Caco-2 (cell line): ENCODE measurements at places on chromosomes 5 and 9. TPM values are rescaled to one million over a fixed set of nuclear protein-coding genes. Genes with fewer than 3 reads are reported as not detected.

Gene SLC9A3
- total RNA-seq, result 3.4 and 3.7 TPM in 2 replicates

DNA sequence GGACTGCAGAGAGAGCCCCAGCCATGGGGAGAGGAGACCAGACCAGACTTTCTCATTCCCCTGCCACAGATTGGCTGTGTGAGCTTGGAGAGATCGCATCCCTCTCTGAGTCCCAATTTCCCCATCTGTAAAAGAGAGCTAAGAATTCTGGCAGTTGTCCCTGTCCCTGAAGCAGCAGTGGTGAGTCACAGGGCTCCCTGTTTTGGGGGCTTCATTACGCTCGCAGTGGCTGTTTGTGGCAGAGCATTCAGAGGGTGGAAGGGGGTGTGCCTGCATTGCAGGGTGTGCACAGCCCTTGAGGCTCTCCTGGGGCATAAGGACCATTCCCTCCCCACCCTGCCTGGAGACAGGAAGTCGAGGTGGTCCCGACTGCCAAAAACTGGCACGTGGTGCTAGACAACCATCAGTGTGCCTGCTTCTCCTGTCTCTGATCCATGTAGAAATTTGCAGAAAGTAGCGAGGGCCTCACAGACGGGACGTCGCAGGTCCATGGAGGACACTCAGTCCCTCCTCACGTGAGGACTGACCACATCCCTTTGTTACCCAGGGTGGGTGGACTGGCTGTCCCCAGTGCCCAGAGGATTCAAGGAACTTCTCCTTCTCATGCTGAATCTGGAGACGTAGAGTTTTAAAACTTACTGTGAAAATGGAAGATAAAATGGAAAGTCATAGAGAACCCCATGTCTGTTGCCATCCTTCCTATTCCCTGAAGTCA lies 35.3 kb downstream of the HRH2 start:
- H3K4me3 ChIP-seq, result no peak overlapping the region
- H3K27ac ChIP-seq, result no peak overlapping the region
- 0 out of 2 replicates have a peak, but pooled peaks cover 4% of the 10 kb centered on the region for H3K4me1 ChIP-seq
- no peaks in the 10 kb centered on the region for H3K36me3 ChIP-seq
- H3K27me3 ChIP-seq, result no peaks in the 10 kb centered on the region

DNA sequence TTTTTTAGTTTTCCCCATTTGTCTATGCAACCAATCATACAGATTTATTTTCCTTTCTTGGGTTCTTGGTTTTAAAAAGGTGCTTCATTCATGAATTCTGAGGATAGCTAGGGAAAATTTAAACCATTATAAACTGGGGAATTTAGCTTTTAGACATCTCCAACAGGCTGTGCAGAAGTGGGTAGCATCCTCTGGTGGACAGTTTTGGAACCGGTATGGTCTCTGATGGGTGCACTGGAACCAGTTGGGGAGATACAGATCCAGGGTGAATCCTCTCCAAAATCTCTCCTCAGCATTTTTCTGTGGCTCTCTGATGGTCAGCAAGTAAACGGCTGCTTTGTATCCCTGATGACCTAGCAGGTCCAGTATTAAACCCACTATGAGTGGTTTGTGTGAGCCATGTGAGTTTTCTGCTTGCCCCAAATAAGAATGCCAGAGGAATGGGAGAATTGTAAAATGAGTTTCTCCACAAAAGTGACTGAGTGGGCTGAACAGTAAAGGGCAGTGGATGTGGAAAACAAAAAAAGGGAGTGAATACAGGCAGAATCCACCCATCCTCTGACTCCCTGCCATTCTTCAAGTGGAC lies 9.1 kb upstream of the DNAJC25 start:
- no peaks in the 10 kb centered on the region for H3K4me1 ChIP-seq
- no peaks in the 10 kb centered on the region for H3K27me3 ChIP-seq
- no peak overlapping the region for H3K27ac ChIP-seq
- DNase-seq, result peak; percentile 64

GRCh38 chr5:61758711-61759110 lies 426.7 kb downstream of the ZSWIM6 start:
- no peaks in the 10 kb centered on the region for H3K36me3 ChIP-seq
- no peaks in the 10 kb centered on the region for H3K27me3 ChIP-seq
- DNase-seq, result no peak
- H3K4me3 ChIP-seq, result no peak overlapping the region
- no peaks in the 10 kb centered on the region for H3K4me1 ChIP-seq

DNA sequence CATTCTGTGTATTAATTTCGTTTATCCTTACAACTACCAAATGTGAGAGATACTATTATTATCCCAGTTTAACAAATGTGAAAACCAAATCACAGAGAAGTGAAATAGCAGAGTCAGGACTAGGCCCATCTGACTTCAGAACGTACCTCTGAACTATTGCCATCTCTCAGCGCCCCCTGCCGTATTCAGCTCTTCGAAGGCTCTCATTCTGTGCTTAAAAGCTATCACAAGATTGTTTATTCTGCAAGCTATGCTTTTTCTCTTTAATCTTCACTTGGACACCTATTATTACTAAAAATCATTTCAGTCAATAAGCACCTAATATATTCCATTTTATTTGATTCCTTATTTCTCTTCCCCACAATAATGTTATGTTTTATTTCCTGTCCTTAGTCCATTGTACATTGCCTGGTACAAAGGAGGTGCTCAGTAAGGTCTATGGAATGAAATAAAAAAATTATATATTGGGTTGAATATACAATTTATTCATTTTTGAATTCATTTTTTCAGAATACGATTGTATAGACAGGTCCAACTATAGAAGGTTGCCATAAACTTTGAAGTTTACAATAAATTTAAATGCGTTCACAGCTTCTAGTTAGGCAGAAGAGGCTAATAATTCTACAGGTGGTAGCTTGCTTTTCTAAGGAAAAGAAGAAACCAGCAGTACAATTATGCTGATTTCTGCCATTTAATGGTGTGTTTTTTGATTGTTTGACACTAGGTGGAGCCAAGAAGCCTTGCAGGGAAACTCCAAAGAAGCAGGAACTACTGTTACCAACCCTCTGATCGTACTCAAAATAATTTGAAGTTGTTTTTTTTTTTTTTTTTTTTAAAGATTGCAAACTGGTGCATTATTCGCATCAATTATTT lies 202.2 kb upstream of the DMRTA1 start:
- no peaks in the 10 kb centered on the region for H3K4me1 ChIP-seq
- no peak for DNase-seq
- H3K36me3 ChIP-seq, result no peaks in the 10 kb centered on the region
- H3K4me3 ChIP-seq, result no peak overlapping the region
- H3K27me3 ChIP-seq, result no peaks in the 10 kb centered on the region

DNA sequence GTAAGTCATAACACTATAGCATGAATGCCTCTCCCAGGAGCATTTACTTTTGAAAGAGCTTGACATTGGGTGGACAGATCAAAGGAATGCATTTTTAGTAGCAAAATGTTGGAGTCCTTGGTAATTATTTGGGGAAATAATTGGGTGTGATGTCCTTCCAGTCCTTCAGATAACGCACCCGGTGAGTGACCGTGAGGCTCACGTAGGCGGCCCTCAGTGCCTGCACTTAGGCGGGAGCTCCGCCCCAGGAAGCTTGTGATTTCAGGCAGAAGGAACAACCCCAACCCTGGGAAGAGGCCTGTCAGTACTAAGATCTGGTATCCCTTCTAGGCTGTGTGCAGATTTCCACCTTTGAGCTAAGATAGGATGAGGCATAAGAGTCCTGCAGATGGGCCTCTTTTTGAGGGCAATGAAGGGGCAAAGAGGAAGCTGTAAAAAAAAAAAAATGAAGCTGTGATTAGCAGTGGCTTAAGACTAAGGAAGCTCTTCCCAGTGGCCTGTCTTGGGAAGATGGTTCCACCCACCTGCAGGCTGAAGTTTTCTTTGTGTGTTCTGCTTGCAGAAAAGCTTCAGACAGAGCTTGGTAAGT lies 14.9 kb downstream of the BTNL9 start:
- no peaks in the 10 kb centered on the region for H3K27me3 ChIP-seq
- H3K4me1 ChIP-seq, result peaks cover 7% of the 10 kb centered on the region; the same call in 1 of the 2 replicates
- no peak overlapping the region for H3K27ac ChIP-seq
- no peak for DNase-seq
